Sigmoid colon (tissue), 7 donors: ENCODE measurements at places on chromosomes 6 and 20.

- no peak for DNase-seq
These were observed 22.8 kb upstream of the RAB22A start for GRCh38 chr20:58286729-58287128.

- peak; percentile 87 for DNase-seq
These were observed 1.5 kb downstream of the RBM38 start for GRCh38 chr20:57392512-57393271.

- no peak for DNase-seq
These were observed 105.9 kb upstream of the FOXC1 start for GRCh38 chr6:1503811-1504210.

DNA sequence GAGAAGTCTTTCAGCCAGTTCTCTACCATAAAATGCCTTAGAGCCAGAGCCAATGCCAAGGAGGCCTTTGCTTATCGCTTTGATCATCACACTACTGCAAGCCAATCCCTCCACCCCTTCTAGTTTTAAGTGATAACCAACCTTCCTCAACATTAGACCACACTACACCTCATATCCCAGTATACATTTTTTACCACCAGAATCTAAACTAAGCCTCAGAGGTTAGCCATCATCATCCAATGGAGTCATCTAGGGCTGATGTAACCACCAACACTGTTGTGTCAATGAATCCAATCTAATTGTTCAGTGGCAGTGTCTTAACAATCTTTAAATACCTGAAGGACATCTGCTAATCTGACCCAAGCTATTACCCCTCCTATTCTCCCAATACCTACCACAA, 6.4 kb downstream of the ZUP1 start:
- no peak for DNase-seq
